ENCODE measurements at places on chromosomes 5 and 9.

DNA sequence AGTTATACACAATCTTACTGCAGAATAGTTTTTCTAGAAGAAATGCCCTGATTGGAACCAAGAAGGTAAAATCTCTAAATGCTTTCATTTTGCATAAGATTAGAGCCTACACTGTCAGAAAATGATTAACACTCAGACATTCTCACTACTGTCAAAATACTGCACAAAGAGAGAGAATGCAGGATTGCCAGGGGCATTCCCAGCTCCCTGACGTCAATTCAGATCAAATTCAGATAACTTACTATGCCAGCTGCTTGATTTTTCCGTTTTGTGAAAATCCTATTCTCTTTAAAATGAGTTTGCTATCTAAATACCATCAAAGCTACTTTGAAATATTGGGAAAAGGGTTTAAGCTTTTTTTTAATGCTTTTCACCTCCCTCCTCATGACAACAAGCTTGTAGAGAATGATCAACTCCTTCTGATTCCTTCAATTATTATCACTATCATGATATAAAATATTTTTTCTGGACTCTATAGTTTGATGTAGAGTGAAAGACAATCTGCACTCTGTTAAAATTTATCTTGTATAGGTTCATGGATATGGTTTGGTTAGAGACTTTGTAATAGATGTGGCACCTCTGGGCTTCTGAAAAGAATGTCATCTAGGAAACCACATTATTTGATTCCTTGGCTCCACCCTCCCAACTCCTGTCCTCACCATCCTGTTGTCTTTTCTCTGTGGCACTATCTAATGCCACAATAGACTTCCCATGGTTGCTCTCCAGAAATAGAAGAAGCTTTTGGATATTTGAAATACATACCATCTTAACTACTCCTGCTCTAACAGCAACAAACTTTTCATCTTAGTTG is 407.7 kb downstream of the PDE4D start:
- DNase-seq, result peak; percentile 22

- DNase-seq, result no peak
Observed at GRCh38 chr5:74092766-74093165, 466.8 kb downstream of the ARHGEF28 start.

- no peak for DNase-seq
Observed at GRCh38 chr5:1173485-1174070, 27.8 kb upstream of the SLC6A19 start.

DNA sequence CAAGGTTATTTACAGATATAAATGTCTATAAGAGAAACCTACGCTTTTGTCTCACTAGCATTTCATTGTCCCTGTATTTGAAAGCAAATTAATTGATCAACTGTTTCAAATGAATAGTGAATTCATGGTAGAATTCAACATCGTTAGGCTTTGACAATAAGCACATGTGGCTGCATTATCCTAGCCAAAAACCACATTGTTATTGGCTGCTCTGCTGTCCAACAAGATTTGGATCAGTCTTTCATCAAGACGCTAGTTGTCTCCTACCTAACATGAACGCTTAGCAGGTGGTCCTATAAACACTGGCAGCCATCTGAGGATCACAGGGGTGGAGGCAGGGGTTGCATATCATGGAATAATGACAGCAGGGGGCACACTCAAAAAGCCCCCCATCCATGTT is 455.0 kb downstream of the CTNND2 start:
- DNase-seq, result no peak

- DNase-seq, result peak; percentile 43
Observed at GRCh38 chr5:67215519-67216471, 19.2 kb upstream of the CD180 start.

DNA sequence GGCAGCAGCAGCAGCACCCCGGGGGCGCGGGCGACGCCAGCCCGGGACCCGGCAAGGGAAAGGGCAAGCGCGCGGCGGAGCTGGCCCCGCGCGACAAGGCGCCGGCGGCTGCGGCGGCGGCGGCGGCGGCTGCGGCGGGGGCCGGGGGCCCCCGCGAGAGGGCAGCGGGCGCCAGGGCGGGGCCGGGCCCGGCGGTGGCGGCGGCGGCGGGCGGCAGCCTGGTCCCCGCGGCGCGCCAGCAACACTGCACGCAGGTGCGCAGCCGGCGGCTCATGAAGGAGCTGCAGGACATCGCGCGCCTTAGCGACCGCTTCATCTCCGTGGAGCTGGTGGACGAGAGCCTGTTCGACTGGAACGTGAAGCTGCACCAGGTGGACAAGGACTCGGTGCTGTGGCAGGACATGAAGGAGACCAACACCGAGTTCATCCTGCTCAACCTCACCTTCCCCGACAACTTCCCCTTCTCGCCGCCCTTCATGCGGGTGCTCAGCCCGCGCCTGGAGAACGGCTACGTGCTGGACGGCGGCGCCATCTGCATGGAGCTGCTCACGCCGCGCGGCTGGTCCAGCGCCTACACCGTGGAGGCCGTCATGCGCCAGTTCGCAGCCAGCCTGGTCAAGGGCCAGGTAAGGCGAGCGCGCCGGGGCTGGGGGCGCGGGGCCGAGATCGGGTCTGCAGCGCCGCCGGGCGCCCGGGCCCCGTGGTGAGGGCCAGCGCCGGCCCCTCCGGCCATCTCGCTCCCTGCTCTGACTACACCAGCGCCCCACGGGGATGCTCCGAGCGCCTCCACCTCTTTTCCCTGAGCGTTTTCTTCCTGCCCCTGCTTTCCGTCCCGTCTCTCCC is at the start of gene UBE2QL1:
Gene UBE2QL1, plus strand, starts transcription at position 238 of the 843 bp plus-strand sequence. Its CDS starts 35 bp downstream, at position 273.
- DNase-seq, result peak; percentile 13

GRCh38 chr9:72355153-72355552 is 9.9 kb downstream of the ZFAND5 start:
- peak; percentile 26 for DNase-seq

DNA sequence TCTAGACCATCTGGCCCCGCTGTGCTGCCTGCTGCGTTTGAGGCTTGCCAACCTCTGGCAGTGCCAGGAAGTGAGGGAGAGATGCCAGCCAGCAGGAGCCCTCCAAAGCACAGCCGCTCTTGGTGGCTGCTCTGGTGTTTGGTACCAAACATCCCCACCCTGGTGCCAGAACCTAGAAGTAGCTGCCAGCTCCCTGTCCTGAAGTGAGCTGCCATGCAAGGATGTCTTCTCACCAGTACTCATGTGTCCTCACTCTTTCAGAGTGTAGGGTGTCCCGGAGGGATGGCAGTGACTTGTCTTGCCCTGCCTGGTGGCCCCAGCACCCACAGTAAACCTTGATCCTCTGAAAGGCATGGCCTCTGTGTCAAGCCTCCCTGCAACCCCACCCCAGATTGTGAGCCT is 43.4 kb downstream of the AMBP start:
- no peak for DNase-seq

DNA sequence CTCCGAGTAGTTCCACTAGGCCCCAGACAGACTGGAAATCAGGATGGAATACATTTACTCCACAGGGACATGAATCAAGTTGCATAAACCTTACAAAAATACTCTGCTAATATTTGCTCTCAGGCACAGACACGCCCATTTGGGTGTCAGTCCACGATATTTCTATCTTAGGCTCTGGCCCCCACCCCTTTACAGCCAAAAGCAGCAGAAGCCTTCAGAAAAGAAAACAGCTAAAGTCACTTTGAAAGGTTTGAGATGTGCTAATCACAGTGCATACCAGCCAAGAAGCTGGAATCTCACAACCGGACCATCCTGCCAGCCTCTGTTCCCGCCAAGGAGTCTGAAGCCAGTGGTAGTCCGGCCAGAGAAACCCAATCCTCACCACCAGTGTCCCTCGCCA is 22.6 kb downstream of the PTPN3 start:
- no peak for DNase-seq

DNA sequence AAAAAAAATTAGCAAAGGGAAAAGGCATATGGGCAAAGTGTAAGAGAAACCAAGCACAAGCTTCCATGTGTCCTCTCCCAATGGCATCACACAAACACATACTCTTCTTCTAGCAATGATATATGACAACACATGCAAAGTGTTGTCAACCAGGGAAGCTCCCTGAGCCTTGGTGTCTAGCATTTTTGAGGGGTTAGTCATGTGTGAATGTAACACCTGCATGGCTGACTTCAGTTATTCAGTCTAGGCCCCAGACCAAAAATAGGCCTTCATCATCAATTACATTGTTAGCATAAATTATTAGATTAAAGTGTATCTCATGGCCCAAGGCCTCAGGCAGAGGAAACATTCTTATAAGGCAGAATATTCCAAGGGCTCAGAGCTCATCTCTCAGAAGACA is 450.0 kb downstream of the TLE1 start:
- no peak for DNase-seq

DNA sequence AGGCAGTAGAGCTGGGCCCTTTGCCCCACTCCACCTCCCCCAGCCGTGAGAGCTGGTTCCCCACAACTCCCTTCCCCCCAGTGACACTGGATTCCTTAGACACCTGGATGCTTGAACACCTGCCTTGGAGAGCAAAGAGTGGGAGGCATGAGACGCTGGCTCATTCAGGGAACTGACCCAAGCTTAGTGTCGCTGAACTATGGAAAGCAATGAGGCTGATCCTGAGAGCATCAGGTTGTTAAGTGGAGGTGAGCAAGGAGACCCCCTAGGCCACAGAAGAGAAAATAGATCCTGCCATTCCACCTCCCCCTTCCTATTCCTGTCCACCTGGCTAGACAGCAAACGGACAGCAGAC is 2.0 kb downstream of the CCL19 start:
- DNase-seq, result no peak

DNA sequence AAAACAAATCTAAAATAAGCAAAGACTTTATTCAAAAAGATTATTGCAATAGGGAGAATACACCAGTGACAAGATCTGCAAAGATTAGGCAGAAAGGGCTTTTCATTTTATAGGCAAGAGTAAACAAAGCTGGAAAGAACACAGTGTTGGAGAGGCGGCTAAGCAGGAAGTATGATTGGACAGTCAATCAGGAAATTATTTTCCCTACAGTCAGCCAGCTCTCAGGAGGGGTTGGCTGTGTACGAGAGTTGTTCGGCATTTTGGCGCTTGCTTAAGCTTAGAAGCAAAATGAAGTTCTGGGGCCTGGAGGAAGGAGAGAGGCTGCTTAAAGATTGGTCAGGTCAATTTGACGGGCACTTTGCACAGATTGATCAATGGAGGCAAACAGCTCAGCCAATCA is 1030.5 kb downstream of the TLE4 start:
- no peak for DNase-seq

DNA sequence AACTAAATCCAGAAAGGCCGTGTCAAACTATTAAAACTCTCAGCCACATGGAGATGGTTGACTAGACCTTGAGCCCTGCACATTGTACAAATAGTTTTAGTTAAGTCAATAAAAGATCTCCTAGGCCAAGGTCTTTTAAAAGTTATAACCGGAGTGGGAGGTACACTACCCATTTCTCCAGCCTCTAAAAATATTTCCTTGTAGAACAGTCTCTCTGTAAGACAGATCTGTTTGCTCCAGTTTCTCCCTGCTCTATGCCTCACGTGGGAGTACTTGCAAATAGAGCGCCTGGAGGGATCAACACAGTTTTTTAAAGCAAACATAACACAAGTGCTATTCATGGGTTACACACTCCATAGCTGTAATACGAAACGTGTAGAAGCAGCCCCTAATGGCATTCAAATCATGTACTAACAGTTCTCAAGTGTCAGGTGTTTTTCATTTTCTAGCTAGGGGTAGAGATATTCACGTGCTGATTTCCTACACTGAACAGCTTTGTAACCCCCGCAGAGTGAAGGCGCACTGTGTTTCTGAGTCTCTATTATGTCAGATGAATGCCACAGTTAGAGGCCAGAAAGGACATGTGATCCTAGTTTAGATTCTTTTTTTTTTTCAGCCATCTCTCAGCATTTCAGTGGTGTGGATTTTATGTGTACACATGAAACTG is 703.4 kb upstream of the GRAMD2B start:
- no peak for DNase-seq

DNA sequence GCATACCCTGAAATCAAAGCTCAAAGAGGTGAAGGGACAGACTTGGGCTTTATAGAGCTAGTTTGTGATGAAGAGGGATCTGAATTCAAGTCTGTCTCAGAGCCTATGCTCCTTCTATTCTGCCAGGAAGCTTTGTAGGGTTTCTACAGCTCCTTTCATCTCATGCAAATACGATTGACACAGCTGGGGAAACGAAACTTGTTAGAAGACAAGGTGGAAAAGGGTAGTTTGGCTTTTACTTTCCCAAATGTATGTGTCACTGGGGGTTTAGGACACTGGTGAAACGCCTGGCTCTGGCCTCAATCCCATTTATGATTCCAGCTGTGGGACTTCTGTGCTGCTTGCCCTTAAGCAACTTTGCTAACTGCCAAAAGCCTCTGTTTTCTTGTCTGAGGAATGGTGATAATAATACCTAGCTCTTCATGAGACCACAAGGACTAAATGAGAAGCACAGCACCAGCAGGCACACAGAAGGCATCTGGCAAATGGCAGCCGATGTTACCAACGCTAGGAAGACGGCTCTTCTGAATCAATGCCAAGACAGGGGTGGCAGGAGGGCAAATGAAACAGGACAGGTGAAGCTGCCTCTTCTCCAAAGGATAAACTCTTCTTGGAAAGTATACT is 70.3 kb upstream of the EQTN start:
- DNase-seq, result no peak

- DNase-seq, result no peak
Observed at GRCh38 chr9:5388026-5388819, 48.5 kb upstream of the RLN1 start.

GRCh38 chr9:138010861-138011260 is 133.3 kb downstream of the CACNA1B start:
- DNase-seq, result no peak

DNA sequence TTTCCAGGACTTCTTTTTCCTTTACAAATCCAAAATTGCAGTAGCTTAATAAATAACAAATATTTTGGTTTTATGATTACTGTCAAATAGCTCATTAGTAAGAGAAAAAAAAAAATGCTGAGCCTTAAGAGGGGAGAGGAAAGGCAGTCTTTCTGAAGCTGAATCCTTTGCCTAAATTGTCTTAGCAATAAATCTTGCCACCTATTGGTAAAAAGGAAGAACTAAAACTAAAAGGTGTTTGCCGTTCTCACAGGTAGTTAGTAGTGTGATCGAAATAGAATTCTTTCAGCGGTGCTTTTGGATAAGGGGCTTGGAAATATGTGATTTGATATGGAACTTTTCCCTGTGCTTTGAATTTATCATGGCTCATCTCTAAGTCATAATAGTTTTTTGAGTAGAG is 31.2 kb downstream of the PIK3R1 start:
- no peak for DNase-seq

DNA sequence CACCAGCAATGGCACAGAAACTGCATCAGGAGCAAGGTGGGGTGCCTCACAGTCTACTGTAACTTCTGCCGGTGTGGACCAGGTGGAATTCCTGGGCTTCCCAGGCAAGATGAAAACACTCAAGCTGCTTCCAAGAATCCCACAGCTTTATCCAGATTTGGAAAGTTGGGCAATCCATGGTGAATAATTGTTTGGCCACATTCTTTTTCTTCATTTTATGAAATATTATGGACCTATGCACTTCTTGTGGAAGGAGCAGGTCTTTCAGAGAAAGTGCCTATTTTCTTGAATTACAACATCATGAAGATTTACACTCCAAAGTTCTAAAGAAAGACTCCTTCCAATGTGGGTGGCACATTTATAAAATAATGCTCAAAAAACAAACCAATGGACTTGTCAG is 503.6 kb downstream of the SEMA5A start:
- no peak for DNase-seq

DNA sequence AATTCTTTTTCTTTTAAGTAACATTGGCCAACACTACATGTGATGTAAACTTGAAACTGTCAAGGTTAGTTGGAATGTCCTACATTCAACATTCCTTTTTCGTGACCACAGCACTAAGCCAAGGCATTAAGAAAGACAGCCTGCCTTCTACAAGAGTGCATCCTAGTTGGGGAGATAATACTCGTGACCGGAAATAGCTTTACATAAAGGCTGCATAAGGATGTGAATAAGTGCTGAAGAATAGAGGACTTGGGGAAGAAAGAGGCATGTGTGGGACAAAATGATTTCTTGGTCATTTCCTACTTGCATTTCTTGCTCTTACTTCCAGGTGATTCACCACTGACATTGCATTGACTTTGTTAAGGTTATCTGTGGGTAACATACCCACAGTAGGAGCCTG is 282.0 kb downstream of the DMRT2 start:
- DNase-seq, result peak; percentile 1
